ENCODE measurements at places on chromosomes 1 and 21. TPM values are rescaled to one million over a fixed set of nuclear protein-coding genes. Genes with fewer than 3 reads are reported as not detected.

GRCh38 chr1:26307363-26307781 lies 936 bp upstream of the UBXN11 start:
- DNase-seq = no peak

The SPATA1 gene
- total RNA-seq = 0.41 TPM

DNA sequence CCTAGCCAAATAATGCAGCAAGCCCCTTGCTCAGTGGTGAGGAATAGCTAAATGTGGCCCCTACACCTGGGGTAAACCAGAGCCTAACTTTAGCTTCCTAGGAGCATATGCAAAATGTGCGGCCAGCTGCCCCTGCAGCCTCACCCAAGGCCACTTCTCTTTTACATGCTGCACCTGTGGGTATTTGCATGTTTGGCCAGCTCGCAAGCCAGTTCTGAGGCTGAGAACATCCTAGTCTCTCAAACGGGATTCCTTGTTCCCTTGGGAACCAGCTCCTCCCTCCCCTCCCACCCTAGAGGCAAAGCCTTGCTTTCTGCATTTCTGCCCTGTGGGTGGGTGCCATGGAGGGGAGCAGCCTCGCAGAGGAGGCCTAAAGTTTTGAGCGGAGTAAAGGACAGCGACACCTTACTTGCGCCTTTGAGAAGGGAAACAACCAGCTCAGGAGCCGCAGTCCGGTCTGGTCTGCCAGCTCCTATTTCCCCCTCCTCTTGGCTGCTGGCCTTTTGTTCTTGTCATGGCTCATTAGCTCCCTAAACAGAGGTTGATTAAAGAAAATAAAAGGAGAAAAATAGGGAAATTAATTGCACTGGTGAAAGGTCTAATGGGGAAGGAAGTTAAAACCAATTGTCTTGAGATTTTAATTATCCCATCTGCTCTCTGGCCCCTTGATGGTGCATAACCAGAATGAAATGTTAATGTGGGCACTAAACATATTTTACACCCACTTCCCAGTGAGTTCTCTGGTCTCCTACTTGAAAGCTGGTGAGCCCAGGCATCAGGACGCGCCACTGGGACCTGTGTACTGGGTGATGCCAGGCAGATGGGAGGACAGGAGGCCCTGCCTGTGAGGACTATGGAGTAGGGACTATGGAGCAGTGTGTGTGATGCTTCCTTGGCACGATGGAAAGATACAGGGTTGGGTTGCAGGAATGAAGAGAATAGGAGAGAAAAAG lies 68.7 kb downstream of the TEX35 start:
- no peak for DNase-seq

The RRP15 gene
- 20.4 TPM for total RNA-seq

GRCh38 chr1:232176222-232176621 lies 453.7 kb downstream of the SIPA1L2 start:
- no peak for DNase-seq

The CADM3 gene
- total RNA-seq = 6.0 TPM

DNA sequence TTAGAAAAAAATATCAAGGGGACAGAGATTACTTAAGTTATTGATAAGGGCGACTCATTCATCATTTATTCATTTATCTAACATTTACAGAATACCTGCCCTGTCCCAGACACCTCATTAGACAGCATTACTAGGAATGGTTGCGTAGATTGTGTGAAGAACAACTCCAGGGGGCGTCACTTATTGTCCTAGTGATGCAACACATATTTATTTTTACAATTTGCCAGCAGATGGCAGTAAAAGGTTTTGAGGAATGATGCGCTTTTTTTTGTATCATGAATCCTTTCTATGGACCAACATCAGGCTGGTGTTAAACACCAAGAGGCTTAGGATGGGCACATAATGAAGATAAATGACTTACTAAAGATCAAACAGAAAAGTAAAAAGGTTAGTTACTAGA lies 5.5 kb downstream of the NCAM2 start:
- DNase-seq = peak; percentile 64

DNA sequence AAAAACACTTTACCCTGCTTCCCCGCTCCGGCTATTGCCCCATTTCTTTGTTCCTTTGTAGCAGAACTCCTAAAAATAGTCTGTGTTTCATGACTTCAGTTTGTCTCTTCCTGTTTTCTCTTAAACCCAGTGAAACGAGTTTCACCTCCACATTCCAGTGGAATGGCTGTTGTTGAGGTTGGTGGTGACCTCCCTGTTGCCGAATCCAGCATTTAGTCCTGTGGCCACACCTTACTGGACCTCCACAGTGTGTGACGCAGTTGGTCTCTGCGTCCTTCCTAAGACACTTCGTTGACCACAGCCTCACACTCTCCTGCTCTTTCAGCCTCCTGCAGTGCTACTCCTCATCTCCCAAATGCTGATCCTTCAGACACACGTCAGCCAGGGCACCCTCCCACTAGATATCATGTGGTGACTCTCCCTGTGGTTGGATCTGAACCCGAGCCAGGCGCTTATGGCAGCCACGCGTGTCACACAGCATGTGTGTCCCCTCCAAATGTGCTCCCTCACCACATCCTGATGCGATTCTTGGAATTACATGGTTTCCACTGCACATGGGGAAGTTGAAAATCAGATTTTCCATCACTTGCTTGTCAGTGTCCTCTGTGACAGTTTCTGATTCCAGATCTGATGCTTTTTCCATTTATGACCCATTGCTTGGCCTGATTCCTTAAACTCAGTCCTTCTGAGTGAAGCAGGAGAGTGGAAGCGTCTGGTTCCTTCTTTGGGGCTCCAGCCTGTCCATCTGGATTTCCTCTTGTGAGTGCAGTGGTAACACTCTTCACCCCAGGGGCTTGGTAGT lies 99.1 kb upstream of the ARTN start:
- DNase-seq = peak; percentile 10

The RNF223 gene
- total RNA-seq = not detected

- no peak for DNase-seq
Measured at GRCh38 chr1:164863056-164863455, 304.1 kb downstream of the PBX1 start.

DNA sequence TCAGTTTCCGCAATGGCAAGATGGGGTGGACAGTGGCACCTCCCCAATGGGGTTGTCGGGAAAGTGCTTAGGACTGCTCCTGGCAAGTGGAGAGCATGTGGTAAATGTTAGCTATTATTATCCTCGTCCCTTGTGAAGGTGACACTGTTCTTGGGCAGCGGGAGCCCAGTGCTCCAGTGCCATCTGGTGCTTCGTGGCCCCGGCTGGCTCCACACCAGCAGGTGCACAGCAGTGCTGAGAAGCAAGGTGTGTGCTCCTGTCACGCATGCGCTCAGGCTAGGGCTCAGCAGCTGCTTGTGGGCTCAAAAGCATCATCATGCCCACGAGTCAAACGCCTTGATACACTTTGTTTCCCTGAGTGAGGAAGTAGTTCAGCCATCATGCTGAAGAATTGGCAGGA lies 24.9 kb upstream of the KCNC4 start:
- DNase-seq = no peak

The FAM151A gene
- total RNA-seq = not detected

The PSRC1 gene
- total RNA-seq = 19.0 TPM

The MYOG gene
- total RNA-seq = not detected

- no peak for DNase-seq
Measured at GRCh38 chr1:210483821-210484220, 155.1 kb downstream of the HHAT start.

The DMRTA2 gene
- total RNA-seq = 0.18 TPM

The NOS1AP gene
- not detected for total RNA-seq

DNA sequence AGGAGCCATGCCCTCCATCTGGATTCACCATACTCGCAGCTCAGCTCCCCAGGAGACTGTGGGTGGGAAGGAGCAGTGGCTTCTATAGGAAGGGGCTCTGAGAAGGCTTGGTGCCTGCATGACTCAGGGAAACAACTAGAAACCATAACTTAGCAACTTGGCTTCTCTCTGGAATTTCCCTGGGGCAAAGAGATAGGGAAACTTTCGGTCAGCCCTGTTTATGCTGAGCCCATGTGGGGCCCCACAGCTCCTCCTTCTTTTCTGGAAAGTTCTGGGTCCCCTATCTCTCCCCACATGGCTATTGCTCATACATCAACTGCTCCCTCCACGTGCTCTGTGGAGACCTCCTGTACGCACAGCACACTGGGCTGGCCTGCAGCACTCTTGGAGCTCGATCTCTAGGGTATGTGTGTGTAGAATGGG lies 39.3 kb downstream of the PLEKHA6 start:
- peak; percentile 88 for DNase-seq

DNA sequence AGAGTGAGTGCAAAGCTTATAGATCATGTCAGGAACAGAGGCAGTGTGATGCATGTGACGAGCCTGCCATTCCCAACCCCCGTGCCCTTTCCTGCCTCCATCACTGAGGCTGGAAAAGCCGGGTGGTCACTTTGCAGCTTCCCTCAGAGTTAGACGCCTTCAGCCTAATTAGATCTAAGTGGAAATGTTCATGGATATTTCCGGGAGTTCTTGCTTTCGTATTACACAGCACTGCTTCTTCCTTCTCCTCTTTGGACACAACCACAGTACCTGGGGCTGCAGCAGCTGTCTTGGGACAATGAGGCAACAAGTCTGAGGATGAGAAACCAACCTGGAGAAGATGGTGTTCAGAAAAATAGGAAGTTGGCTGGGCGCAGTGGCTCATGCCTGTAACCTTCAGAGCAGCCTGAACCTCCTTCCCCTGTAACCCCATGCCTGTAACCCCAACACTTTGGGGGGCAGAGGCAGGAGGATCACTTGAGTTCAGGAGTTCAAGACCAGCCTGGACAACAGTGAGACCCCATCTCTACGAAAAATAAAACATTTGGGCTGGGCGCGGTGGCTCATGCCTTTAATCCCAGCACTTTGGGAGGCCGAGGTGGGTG lies 24.5 kb downstream of the SERINC2 start:
- DNase-seq = no peak

- peak; percentile 66 for DNase-seq
Measured at GRCh38 chr1:36094621-36095061, 5.9 kb downstream of the ADPRS start.

The SPATA45 gene
- total RNA-seq = not detected

- peak; percentile 94 for DNase-seq
Measured at GRCh38 chr1:150213170-150214098, 22.5 kb downstream of the ANP32E start.

DNA sequence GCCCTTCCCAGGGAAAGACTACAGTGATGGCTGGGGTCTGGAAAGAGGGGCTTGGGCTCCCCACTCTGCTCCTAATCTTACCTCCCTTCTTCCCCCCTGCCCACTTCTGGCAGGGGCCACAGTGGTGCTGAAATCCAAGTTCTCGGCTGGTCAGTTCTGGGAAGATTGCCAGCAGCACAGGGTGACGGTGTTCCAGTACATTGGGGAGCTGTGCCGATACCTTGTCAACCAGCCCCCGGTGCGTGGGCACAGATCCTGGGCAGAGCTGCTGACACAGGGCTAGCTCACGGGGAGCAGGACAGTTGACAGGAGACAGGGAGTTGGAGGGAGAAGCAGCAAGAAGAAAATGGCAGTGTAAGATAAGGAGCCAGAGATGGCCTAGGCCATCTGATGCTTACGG lies 2.4 kb downstream of the SLC27A3 start:
- DNase-seq = no peak

- DNase-seq = no peak
Measured at GRCh38 chr1:70205071-70205433, 327 bp downstream of the LRRC40 start.

DNA sequence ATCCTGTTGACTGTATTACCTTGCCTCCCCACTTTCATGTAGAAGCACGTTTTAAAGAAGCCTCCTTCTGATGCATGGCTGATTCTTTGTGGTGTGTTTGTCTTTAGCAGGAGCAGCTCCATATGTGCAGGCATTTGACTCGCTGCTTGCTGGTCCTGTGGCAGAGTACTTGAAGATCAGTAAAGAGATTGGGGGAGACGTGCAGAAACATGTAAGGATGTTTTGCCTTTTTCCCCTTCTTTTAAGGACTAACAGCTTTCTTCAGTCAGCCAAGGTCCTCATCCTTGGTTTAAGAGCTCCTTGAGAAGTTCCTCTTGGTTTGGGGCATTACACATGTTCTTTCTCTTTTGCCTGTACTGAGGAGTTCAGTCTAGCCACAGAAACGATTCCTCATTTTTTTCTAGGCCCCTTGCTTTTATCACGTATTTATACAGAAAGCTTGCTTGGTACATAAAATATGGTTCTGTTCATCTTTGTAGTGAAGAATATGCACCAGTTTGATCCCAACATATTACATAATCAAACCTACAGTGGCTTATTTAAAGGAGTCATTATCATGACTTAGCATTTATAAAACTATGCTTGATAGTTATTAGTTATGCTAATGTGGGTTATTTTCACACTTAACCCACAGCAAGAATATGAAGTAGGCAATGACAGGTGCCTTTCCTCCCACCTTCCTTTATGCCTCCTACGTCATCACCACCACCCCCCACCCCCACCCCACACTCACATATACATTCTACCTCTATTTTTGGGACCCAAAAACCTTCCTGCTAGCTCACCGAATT lies 19.6 kb downstream of the CAP1 start:
- DNase-seq = no peak

DNA sequence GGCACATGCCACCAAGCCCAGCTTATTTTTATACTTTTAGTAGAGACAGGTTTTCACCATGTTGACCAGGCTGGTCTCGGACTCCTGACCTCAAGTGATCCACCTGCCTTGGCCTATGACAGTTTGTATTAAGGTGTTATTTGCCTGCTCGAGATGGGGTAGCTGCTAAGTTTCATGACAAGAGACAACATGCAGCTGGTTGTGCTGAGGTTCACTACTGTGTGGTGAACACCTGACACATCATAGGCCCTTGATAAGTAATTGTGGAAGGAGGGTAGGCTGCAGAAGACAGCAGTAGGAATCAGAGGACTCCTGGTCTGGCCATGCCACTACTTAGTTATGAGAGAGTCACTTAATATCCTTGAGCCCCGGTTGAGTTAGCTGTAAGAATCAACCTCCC lies 46.2 kb downstream of the PLPP3 start:
- no peak for DNase-seq

DNA sequence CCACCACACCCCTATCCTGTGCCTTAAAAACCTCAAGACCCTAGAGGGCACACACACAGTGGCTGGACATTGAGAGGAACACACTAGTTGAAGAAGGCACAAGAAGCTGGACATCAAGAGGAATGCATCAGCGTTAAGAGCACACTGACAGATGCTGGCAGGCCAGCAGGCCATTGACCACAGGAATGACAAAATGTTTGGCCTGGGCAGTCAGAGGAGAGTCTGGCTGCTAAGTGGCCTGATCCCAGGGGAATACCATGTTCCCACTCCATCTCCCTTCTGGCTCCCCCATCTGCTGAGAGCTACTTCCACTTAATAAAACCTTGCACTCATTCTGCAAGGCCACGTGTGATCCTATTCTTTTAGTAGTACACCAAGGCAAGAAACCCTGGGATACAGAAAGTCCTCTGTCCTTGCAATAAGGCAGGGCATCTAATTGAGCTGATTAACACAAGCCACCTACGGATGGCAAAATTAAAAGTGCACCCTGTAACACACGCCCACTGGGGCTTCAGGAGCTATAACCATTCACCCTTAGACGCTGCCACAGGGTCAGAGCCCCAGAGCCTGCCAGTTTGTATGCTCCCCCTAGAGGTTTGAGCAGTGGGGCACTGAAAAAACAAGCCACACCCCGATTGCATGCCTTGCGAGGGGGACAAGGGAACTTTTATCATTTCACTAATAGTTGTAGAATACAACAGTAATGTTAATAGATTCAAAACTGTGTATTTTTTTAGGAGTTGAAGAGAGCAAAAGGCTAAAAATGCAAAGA lies 1216.1 kb upstream of the NCAM2 start:
- DNase-seq = no peak

The REN gene
- not detected for total RNA-seq

Data from fibroblast of the aortic adventitia (primary cell).